Fibroblast of mammary gland (primary cell): ENCODE measurements at places on chromosomes 2 and 18.

DNA sequence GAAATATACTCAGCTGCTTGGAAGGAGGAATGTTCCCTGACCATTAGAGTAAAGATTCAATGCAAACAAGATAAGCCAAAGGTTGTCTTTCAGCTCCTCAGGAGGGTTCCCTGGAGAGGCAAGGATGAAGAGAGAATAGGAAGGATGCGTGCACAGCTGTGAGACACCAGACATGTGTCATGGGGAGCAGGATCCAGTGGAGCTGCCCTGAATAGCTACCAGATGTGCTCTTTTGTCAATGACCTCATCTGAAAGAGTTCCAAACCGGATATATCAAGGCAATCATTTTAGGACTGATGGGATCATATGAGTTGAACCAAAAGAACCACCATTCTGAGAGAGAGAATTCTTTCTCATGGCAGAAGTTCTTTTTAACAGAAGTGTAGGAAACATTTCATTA, 490.6 kb downstream of the IRS1 start:
- peak; percentile 93 for DNase-seq

GRCh38 chr18:63895190-63895589, 7.7 kb downstream of the SERPINB2 start:
- no peak for DNase-seq

DNA sequence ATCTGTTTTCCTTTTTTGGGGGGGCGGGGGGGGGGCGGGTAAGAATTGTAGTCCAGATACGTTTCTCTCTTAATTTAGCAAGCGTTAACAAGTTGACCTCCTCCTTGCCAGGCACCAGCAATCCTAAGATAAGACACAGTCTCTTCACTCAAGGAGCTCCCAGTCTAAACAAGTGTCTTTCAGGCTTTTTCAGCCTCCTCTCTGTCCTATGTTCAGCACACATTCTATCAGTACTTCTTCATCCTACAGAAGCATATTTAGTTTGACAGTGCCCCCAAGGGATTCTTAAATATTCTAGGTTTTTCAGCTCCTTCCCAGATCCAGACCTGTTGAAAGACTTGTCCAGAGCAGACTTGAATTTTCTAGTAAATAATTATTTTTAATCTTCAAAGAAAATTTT, 2.7 kb downstream of the PPP1CB start:
- DNase-seq = peak; percentile 36

DNA sequence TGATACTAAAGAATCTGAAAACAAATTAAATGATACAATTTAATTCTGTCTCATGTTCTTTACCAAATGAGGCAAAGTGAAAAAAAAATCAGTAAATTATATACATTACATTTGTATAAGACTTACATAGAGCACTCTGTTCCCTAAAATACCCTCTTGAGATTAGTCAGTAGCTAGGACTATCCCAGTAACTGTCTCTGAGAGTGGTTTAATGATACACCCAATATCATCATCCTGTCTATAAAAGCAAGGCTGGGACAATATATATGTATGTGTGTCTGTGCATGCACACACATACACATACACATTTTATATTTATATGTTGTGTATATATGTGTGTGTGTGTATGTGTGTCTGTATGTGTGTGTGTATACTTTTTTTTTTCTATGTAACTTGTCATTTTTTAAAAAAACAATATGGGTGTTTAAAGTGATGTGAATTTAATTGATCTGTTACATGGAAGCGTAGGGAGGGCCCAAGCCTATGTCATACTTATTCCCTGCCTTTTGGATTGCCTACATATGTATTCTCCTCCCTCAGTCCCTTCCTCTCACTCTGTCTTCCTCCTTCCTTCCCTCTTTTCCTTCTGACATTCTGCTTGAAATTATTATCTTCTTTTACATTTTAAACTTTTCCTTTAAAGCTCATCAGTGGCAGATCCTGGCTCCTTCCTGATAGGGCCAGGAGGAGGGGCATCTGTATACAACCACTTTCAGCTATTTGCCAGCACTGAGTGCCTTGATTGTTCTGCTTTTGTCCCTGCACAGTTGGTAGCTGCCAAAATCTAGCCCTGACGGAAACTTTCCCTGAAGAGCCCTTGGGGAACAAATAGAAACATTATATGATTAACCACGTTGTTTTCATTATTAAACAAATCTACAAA, 6.8 kb downstream of the ASXL3 start:
- DNase-seq = no peak

GRCh38 chr2:71935262-71935848, 212.3 kb downstream of the CYP26B1 start:
- DNase-seq = peak; percentile 92

DNA sequence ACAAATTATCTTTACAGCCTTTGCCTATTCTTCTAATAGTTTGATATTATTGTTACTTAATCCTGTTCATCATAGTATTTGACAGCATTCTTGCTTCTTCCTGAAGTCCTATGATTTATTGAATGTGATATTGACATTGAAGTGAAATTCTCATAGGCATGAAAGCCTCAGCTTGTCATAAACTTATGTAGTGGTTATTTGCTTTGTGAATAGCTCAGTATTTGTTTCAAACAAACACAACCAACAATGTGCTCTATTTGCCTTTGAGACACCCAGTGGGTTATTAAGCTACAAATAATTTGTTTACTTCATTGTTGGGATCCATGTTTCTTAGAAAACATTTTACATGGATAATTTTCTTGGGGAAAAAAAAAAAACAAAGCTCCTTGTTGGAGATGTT, 57.2 kb downstream of the TTC39C start:
- no peak for DNase-seq

- DNase-seq = no peak
Observed at GRCh38 chr2:213766062-213766461, 481.8 kb downstream of the SPAG16 start.

- no peak for DNase-seq
Observed at GRCh38 chr2:147712051-147712450, 132.8 kb upstream of the ACVR2A start.

- DNase-seq = peak; percentile 64
Observed at GRCh38 chr2:161166538-161167409, 6.5 kb downstream of the TANK start.

DNA sequence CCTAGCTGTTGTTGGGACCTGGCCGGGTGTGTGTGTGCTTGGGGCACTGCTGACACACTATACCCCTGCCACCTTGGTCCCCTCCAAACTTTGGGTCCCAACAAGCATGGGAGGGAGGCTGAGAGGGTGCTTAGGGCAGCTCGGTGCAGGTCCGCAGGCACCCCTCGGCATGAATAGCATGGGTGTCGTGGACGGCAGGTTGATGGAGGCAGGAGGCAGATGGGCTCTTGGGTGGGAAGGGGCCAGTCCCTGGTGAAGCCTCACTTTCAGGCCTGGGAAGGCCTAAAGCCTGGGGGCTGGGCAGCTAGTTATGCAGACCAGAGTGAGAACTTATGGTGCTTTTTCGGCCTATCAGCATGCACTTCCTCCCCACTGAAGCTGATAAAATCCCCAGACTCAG, 164.2 kb downstream of the CDH19 start:
- no peak for DNase-seq

DNA sequence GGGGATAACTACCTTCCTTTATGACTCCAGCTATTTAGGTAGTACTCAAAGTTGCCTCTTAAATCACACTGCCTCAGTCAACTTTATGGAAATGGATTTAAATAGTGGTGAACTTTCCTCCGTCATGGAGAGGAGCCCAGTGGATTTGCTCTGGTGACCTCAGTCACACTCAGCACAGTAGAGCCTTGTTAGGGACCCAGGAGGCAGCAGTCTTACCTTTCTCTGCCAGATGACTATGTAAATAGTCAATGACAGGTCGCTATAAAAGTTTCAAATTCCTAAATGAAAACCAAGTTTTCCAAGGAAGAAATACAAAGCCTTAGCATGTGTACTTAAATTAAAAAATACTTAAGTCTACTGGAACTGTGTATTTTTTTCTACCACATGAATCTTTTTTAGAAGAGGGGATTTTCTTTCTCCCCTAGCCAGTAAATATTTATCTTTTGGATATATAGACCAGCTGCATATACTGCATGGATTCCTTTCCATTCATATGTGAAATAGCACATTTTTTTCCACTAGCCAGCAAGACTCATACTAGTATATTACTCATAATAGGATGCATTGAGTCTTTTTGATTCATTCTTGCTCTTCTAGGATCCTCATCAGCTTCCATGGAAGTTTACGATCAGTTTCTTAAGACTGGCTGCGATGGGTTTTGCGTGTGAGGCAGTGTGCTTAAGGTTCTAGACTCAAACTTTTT, 147.1 kb downstream of the FMNL2 start:
- no peak for DNase-seq

DNA sequence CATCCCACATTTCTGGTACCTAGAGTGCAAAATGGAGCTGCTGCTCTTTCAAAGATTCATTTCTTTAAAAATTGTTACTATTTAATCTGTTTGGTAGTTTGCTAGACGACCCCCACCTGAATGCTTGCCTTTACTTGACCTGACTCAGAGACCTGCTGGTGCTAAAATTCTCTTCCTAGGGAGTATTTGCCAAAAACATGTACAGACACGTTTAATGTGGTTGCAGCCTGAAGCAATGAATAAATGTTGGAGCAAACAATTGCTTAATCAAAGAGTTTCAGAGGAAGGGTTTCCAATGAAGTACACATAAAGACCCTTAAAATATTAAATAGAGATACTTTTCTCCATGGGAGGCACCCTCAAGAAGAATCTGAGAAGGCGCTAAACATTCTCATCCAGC, 734.4 kb downstream of the CBLN2 start:
- no peak for DNase-seq
